ENCODE measurements at places on chromosomes 11 and 22.

DNA sequence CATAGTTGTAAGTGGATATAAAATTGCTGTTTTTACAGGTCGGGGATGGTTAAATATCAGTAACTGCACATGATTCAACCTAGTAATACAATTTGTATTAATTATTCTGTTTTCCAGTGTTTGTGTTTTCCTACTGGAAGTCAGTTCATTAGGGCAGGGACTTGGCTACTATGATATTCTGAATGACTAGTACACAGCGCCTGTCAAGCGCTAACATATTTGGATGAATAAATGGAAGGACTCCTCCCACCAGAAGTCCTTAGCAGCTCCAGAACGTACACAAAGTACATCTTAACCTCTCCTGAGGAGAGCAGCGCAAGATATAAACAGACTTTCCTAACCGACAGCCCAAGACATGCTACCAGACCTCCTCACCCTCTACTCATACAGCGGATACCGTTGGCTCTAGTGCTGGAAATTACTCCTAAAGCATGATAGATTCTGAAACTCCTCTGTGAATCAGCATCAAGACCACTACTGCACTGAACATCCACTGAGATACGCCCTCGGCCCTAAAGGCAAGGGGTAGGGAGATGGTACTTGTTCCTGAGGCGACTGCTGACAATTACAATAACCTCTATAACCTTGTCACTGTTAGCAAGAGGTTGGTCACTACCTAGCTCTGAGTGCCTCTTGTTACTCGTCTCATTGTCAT is 79.1 kb downstream of the RDX start:
- no peak for DNase-seq

DNA sequence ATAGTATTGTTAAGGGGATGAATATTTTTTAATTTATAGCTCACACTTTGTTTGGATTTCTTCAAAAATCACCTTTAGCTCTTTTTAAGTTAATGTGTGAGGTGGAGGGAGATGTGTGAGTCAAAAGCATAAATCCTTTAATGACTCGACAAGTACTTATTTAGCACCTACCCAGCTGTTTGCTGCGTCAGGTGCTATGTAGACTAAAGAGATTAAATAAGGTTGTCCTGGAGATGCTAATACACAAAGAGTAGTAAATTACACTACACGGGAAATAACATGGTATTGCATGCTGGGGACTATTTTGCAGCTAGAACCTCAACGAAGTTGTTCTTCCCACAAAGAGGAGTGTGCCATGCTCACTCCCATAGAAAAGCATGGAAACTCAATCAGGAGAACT is 583.3 kb upstream of the TENM4 start:
- DNase-seq = no peak

DNA sequence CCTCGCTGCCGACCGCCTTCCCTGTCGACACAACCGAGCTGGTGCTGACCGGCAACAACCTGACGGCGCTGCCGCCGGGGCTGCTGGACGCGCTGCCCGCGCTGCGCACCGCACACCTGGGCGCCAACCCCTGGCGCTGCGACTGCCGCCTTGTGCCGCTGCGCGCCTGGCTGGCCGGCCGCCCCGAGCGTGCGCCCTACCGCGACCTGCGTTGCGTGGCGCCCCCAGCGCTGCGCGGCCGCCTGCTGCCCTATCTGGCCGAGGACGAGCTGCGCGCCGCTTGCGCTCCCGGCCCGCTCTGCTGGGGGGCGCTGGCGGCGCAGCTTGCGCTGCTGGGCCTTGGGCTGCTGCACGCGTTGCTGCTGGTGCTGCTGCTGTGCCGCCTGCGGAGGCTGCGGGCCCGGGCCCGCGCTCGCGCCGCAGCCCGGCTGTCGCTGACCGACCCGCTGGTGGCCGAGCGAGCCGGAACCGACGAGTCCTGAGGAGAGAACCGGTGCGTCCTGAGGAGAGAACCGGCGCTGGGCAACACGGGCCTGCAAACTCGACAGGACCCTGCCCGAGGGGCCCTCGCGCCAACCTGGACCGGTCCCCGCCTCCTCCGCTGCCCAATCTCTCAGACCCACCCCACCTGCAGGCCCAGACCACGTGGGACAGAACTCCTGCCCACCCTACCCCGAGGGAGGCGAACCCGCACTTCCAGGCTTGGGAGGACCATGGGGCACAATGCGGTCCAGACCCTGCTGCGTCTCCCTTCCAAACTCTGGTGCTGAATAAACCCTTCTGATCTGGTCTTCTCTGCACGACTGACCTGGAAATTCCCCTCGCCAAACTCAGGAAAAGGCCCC is 866 bp downstream of the GP1BB start:
- DNase-seq = no peak

- DNase-seq = no peak
Measured at GRCh38 chr11:37483761-37484160, 885.7 kb upstream of the RAG2 start.

DNA sequence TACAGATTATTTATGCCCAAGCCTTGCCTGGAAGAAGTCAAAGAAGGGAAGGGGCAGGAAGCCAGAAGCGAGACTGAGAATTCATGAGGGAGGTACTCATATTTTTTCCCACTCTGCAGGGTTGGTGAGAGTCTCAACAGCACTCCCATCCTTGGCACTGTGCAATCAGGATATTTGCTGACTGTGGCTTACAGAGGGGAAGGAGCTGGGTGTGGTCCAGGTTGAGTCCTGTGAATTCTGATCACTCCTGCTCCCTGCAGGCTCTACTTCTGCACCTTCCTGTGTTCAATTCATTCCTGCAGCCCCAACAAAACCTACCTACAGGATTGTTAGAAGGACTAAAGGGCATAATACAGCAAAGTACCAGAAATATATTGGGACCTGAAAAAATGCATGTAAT is 530.5 kb downstream of the INSC start:
- DNase-seq = no peak

- DNase-seq = no peak
Measured at GRCh38 chr11:94525546-94526324, 13.5 kb downstream of the C11orf97 start.

- peak; percentile 55 for DNase-seq
Measured at GRCh38 chr11:46210133-46210636, 67.3 kb upstream of the CREB3L1 start.

DNA sequence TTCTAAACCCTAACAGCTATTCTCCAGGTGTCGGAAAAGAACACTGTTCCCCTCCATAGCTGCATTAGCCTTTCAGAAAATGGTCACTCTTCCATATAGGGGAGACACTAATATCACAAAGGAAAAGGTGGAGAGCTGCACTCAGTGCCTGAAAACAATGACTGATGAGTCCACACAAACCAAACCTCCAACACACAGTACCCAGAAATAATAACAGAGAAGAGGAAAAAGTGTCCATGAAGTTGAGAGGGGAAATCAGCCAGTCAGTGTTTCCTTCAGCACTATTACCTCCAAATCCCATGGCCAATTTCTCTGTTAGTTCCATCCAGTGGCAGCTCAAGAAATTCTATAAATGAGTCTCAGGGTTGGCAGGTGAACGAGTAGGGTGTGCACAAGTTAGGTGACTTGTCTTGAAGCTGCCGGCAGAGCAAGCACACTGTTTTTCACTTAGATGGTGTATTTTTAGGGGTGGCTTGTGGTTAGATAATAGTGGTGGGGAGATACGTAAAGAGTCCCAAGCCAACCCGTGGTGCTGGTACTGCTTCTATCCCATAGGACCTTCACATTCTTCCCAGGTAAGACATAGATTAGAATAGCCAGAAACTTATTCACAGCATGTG is 84.5 kb upstream of the CHRM4 start:
- DNase-seq = no peak

DNA sequence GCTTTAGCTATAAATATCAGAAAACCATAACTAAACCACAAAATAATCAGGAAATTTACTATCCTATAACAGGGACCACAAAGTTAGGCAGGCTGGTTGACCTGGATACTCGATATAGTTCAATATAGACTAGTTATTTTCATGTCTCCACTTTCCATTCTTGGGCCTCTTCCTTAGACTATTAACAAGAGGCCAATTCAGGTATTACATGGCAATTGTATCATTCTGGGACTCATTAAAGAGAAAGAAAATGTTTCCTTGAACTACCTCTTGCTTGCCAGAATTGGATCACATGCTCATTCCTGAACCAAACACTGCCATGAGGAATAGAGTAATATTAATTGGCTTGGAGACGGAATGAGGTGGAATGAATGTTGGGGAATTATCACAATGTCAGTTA is 76.0 kb downstream of the EIF3M start:
- DNase-seq = no peak

GRCh38 chr11:119417726-119418540 is 5.0 kb downstream of the THY1 start:
- DNase-seq = no peak

DNA sequence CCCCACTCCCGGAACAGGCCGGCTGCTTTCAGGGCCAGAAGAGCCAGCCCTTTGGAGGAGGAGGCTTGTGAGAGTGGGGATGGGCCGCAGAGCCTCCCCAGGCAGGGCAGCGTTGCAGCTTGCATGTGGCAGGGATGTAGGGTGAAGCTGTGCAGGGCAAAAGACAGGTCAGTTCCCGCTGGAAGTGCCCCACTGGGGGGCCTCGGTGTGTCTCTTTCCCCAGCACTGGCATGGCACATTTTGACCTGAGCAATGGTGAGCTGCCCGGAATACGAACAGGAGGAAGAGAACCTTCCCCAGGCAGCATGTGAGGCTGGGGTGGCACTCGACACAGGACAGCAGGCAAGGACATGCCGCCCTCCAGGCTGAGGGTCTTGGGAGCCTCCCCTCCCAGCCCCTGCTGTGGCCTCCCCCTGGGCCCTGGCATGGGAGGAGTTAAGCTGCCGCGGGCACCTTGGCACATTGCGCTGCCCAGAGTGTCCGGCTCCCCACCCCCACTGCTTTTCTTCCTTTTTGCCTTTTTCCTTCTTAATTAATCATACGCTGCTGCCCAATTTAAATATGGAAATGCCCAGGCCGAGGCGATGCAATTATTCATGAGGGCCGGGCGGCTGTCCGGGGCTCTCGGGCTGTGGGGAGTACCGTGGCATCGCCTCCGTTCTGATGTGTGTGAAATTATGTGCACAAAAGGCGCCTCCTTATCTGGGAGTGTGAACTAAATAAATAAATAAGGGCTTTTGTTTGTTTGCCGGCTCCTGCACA is 76.0 kb upstream of the WNT7B start:
- no peak for DNase-seq

GRCh38 chr11:19349340-19350025 is 108.7 kb upstream of the E2F8 start:
- DNase-seq = no peak

DNA sequence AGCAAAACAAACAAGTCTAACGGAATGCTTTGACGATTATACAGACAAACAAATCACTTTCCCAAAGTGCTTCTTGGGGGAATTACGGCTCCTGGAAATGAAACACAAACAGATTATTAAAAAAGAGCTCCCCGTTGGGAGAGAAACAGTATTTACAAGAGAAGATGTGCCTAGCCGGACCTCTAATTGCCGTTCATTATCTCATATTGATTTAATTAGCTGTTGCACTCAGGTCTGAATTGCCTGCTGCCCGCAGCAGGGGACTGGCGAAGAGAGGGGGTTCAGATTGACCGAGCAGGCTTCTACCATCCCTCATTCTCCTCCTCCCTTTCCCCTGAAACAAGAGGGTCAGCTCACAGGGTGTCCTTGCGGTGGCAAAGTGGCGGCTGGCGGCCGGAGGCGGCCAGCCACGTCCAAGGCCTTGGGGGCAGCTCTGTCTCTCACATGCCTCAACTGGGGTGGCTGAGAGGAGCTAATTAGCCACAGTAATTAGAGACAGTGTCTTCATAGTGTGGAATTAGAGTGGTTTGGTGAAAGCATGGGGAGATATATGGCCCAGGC is 295.1 kb downstream of the MIAT start:
- DNase-seq = no peak

DNA sequence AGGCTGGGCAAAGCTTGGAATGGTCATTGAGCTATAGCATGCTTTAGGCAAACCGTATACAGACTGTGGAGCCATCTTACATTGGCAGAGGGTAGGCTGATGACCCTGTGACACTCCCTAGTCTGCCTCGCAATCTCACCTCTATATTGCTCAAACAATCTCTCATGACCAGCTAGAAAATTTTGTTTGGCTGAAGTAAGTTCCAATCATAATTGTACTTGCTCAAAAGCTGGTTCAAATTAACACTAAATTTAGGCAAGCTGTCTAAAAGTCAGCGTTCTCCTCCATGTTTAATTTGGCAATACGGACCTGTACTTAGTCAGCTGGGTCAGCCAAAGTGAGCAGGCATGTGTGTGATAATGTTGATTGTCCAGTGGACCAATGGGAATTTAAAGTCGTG is 133.0 kb downstream of the SWAP70 start:
- DNase-seq = no peak

DNA sequence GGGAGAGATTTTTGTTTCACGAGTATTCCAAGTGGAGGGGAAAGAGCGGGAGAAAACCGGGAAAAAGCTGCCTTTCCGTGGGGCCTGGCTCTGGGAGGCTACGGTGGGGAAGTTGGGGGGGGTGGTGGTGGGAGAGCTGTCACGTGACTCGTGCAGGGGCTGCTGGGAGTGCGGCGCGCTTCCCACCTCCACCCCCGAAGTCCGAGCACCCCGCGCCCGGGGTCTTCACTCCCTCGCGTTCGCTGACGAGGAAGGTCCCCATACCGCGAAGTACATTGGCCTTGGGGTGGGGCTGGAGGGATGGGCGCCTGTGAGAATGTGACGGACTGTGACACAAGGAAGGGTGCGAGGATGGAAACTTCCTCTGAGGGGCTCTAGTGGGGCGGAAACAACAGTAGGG is at the start of gene TEX12:
TSS of gene TEX12 (plus strand) at position 228 of the 400 bp plus-strand sequence. CDS start 1,897 bp downstream, outside the sequence.
- DNase-seq = no peak

GRCh38 chr11:56750190-56750589 is 1.7 kb upstream of the OR9G4 start:
- DNase-seq = no peak

GRCh38 chr22:23263651-23264555 is 83.6 kb downstream of the BCR start:
- DNase-seq = no peak

DNA sequence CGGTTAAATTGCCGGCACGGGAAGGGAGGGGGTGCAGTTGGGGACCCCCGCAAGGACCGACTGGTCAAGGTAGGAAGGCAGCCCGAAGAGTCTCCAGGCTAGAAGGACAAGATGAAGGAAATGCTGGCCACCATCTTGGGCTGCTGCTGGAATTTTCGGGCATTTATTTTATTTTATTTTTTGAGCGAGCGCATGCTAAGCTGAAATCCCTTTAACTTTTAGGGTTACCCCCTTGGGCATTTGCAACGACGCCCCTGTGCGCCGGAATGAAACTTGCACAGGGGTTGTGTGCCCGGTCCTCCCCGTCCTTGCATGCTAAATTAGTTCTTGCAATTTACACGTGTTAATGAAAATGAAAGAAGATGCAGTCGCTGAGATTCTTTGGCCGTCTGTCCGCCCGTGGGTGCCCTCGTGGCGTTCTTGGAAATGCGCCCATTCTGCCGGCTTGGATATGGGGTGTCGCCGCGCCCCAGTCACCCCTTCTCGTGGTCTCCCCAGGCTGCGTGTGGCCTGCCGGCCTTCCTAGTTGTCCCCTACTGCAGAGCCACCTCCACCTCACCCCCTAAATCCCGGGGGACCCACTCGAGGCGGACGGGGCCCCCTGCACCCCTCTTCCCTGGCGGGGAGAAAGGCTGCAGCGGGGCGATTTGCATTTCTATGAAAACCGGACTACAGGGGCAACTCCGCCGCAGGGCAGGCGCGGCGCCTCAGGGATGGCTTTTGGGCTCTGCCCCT is 529 bp upstream of the CCND1 start:
- DNase-seq = no peak
